Ammon's horn (tissue), 1 donor: ENCODE measurements at places on chromosomes 11 and 22.

DNA sequence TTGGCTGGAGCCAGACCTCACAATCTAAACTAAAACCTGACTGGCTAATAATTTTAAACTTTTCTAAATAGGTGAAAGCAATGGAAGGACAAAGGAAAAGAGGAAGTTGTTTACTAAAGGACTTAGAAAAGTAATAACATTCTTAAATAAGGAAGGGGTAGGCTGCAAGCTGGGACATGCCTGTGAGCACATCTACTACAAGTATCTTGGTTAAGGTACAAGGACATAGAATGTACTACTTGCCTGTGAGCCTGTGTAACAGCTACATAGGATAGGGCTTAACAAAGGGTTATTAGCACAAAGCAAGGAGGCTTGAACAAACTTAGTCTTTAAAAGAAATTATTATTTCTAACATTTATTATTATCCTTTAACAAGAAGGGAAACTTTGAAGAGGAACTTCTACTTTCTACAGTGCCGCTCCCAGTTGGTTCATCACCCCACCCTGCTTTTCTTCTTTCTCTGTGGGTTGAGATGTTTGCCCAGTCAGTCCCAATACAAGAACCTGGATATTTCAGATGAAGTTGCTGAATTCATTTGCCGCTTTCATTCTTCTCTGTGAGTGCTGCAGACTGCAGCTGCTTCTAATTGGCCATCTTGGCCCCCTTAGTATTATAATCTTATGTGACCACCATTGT lies 87.5 kb downstream of the PRMT3 start:
- DNase-seq, result peak; percentile 10

- DNase-seq, result peak; percentile 18
Measured at GRCh38 chr11:79437278-79437980, 3.4 kb downstream of the TENM4 start.

DNA sequence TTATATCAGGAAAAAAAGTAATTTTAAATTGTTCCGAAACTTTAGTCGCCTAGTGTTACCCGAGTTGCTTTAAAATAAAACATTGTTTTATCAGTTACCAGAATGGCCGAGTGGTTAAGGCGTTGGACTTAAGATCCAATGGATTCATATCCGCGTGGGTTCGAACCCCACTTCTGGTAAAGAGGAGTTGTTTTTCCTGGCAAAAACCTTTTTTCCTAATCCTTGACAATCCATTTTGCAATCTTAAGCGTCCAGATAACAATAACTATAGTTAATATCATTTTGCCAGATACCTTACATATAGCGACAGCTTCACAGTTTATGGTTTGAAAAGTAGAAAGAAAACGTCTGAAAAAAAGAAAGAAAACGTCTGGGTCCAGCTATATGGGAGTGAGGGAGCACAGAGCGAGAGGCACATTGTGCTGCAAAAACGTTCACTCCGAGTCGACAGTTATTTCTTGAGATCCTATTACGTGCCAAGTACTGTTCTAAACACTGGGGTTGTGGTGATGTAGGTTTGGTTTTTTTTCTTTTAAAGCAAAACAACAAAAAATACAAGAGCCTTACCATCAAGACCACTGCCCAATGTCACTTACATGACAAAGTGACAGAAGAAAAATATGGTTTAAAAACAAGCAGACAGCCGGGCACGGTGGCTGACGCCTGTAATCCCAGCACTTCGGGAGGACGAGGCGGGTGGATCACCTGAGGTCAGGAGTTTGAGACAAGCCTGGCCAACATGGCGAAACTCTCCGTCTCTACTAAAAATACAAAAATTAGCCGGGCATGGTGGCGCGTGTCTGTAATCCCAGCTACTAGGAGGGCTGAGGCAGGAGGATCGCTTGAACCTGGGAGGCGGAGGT lies 40.6 kb downstream of the OR4D9 start:
- peak; percentile 63 for DNase-seq

- no peak for DNase-seq
Measured at GRCh38 chr11:79196950-79197349, 243.9 kb downstream of the TENM4 start.

DNA sequence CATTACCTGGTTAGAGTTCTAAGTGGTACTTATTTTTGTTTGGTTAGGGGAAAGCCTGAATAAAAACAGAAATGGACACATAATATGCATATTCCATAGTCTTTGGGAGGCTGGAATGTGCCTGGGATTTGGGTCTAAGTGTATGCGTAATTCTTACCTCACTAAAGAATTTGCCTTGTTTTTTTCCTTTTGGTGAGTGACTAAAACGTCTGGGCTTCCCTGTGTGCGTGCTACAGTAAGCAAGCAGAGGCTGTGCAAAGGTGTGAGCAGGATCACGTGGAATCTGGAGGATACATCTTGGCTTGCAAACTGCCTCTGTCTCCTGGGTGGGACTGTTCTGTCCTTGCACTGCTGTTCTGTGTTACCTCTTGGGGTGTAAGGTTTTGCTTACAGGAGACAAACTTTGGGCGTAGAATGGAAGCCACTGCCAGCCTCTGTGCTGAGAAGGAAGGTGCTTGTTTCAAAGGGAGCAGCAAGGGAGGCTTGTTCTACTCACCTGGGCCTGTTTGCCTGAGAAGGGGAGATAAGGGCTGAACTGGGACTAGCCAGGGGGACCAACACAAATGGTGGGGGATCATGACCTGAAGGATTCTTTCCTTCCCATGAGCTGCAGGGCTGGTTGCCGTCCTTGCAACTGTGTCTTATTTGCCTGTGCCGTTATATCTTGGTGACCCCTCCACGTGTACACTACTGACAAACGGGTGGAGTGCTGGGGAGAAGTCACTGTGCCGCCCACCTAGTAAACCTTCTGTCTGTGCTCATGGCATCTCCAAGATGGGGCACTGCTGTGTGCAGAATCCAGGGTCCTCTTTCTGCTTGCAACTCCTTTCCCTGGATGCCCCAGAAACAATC lies 4.5 kb downstream of the NEAT1 start:
- peak; percentile 45 for DNase-seq

DNA sequence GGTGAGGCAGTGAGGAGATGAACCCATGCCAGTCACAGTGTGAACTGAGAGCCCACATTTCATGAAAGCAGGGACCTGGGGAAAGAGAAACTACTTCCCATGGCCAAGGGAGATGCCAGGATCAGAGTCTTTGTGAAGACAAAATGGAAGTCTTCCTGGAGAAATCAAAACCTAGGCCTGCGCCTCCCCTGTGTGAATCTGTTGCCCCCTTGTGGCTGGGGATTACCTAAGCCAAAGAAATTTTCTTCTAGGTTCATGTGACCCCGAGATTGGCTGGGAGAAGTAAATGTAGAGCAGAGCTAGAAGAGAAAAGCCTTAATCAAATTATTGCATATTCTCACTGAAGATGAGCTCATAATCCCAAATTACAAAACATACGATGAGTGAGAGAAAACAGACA lies 1075.3 kb downstream of the TBC1D22A start:
- no peak for DNase-seq

DNA sequence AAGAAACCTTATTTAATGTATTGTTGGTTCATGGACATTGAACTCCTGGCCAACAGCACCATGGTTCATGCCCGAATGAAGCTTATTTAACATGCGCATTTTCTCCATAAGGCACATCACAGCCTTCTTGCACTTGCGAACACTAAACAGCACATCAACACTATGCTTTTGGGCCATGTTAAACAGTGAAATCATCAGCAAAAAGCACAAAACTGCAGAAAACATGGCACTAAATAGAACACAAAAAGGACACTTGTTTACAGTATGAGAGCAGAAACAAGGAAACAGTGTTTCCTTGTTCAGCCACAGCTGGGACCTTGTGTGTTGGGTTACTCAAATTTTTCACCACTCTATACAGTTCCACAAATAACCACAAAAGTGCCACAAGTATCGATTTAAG lies 122.3 kb downstream of the MSANTD4 start:
- peak; percentile 80 for DNase-seq

GRCh38 chr22:19146215-19146968 lies 1.9 kb upstream of the ESS2 start:
- no peak for DNase-seq

GRCh38 chr22:19046719-19047609 lies 75.2 kb downstream of the DGCR2 start:
- no peak for DNase-seq

GRCh38 chr11:14118072-14118471 lies 155.5 kb downstream of the SPON1 start:
- no peak for DNase-seq

DNA sequence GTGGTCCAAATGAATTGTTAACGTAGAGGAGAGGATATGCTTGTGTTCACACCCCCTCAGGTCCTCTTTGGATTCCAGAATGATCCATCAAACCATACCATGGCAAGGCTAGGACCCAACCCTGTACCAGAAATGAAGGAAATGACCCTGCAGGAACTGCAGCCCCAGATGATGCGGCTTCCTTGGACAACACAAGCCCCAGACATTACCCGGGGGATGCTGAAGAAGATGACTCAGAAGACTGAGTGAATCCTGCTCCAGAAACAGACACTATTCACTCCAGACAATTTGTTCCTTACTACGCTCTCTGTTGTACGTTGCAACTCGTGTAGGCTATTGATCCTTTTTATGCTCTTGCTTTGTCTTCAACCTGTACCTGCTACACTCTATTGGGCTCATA lies 15.2 kb upstream of the MTMR2 start:
- DNase-seq, result no peak

DNA sequence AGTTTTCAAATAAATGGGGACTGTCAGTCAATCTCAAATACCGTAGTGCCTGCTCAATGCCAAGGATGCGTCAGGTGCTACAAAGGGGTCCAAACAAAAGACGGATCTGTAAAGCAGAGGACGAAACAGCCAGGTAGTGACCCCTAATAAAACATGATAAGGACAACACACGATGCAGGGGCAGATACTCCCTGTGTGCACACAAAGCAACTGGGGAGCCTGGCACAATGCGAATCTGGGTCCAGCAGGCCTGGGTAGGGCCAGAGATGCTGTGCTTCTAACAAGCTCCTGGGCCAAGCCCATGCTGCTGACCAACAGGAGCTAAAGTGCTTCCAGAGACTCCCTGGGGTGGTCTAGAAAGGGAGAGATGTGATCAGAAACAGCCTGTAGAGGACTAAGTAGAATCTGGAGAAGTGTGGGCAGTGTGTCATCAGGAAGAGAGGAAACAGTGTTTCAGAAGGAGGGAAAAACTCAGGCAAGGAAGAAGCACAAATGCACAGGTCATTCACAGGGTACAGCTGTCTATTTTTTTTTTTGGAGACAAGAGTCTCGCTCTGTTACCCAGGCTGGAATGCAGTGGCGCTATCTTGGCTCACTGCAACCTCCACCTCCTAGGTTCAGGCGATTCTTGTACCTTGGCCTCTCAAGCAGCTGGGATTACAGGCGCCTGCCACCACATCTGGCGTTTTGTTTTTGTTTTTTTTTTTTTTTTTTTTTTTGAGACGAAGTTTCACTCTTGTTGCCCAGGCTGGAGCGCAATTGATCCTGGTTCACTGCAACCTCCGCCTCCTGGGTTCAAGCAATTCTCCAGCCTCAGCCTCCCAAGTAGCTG lies 74.5 kb downstream of the MICAL3 start:
- no peak for DNase-seq

GRCh38 chr22:31313366-31314147 lies 21.3 kb upstream of the PIK3IP1 start:
- DNase-seq, result peak; percentile 74

DNA sequence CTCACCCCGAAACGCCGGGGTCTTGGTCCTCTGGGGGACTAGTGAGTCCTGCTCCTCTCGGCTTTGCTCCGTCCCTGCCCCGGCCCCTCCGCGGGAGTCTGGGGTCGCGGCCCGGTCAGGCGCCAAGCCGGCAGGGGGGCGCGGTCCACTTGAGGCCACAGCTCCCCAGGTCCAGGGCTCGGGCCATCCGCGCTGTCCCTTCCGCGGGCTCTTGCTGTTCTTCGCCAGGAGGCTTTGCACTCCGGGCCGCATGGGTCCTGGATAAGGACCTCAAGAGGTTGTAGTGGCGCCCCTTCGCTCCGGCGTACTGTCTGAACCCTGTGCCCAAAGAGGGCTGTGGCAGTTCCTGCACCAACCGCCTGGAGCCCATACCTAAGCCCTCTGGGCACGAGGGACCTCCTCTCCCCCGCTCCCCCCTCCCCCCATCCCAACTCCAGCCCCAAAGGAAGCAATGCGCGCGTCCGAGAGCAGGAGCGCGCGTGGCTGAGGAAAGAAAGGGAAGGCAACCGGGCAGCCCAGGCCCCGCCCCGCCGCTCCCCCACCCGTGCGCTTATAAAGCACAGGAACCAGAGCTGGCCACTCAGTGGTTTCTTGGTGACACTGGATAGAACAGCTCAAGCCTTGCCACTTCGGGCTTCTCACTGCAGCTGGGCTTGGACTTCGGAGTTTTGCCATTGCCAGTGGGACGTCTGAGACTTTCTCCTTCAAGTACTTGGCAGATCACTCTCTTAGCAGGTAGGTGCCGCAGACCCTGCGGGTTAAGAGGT lies at the start of gene ADM:
ADM (plus strand) TSS at position 579 of the 767 bp plus-strand sequence. CDS start 628 bp downstream, outside the sequence.
- peak; percentile 80 for DNase-seq

- peak; percentile 53 for DNase-seq
Measured at GRCh38 chr11:19539861-19540260, 172.8 kb upstream of the NAV2 start.

GRCh38 chr22:25366876-25367466 lies 147.5 kb downstream of the CRYBB2 start:
- DNase-seq, result no peak

DNA sequence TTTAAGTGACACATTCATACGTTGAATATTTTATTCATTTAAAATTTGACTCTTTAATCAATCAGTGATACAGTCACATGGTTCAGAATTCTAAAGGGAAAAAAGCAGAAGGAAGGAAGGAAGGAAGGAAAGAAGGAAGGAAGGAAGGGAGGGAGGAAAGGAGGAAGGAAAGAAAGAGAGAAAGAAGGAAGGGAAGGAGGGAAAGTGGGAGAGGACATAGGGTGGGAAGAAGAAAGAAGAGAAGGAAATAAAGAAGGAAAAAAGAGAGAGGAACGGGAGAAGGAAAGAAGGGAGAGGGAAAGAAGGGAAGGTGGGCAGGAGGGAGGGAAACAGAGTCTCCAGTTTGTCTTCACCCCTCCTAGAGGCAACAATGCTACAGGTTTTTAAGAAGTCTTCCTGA lies 518.6 kb downstream of the MIAT start:
- no peak for DNase-seq

GRCh38 chr11:30788849-30789248 lies 202.7 kb upstream of the MPPED2 start:
- DNase-seq, result no peak

- DNase-seq, result no peak
Measured at GRCh38 chr11:119445850-119446249, 22.9 kb upstream of the THY1 start.
